Psoas muscle (tissue), 8 donors: ENCODE measurements at places on chromosomes 6 and 20. TPM values are rescaled to one million over a fixed set of nuclear protein-coding genes. Genes with fewer than 3 reads are reported as not detected.
A peak's percentile ranks its signal among the peaks of the same experiment; 100 is the strongest.

PDRG1 gene
- 7.8 TPM for total RNA-seq

FBXO30 gene
- total RNA-seq, result 11.3 TPM

DNA sequence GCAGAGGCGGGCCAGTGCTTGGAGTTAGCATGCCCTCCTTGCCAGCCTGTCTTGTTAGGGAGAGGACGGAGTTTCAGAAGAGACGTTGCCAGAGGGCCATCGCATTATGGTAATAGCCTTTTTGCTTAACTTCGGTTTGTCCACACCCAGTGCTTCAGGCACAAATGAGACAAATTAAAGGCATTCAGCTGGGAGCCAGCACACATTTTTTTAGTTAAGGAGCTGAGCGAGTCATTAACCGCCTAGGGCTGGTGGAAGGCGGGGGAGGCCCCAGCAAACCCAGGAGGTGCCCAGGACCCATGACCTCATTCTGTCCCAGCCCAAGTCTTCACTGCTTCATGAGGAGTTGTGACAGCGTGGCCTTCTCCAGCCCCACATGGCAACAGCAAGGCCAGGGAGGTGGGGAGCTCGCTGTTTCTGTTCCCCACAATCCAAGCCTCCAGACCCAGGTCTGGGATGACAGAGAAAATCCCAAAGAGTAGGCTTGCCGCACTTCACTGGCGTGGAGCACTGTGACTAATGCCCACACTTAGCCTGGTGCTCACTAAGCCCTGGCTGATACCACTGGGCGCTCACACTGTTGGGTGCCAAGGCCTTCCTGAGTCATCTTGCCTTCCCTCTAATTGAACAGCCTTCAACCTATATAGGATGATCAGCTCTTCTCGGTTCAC lies 237.1 kb downstream of the ANKRD60 start:
- no peak overlapping the region for H3K27ac ChIP-seq
- DNase-seq, result no peak
- H3K4me1 ChIP-seq, result no peaks in the 10 kb centered on the region
- H3K27me3 ChIP-seq, result no peaks in the 10 kb centered on the region

DNA sequence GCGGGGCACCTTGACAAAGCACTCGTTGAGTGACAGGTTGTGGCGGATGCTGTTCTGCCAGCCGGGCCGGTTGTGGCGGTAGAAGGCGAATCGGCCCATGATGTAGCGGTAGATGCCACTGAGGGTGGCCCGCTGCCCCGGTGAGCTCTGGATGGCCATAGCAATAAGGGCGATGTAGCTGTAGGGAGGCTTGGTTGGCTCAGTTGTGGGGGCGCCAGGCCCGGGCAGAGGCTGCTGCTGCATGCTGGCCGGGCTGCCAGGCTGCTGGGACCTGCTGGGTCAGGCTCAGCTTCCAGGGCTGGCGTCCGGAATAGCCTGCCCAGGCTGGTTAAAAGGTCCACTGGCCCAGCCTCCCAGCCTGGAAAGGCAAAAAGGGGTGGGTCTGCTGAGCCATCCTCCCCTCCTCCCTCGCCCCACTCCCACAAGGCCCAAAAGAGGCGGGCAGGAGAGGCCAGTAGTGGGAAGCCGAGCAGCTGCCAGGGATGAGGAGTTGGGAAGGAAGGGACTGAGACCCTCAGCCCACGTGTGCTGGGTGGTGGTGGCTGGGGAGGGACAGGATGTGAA lies at the start of gene FOXS1:
Gene FOXS1, minus strand, starts transcription at position 305 of the 564 bp plus-strand sequence. Its CDS starts 62 bp downstream, at position 243.
- DNase-seq, result peak; percentile 65
- H3K4me3 ChIP-seq, result peak within 1 kb of the TSS; percentile 53
- H3K27ac ChIP-seq, result peak within 1 kb of the TSS; percentile 36
- H3K36me3 ChIP-seq, result no peaks in the 10 kb centered on the region
- no peaks in the 10 kb centered on the region for H3K27me3 ChIP-seq

- H3K27me3 ChIP-seq, result no peaks in the 10 kb centered on the region
- no peak for DNase-seq
- H3K4me1 ChIP-seq, result peaks cover 3% of the 10 kb centered on the region
- no peaks in the 10 kb centered on the region for H3K36me3 ChIP-seq
These were observed 123.6 kb upstream of the SLC35B3 start for GRCh38 chr6:8558953-8559352.

GRCh38 chr6:72657407-72658197 lies 35.7 kb downstream of the KCNQ5 start:
- no peak overlapping the region for H3K4me3 ChIP-seq
- no peak overlapping the region for H3K27ac ChIP-seq
- no peaks in the 10 kb centered on the region for H3K36me3 ChIP-seq

- no peak overlapping the region for H3K4me3 ChIP-seq
- H3K36me3 ChIP-seq, result no peaks in the 10 kb centered on the region
- peak overlapping the region; percentile 34 for H3K27ac ChIP-seq
- H3K27me3 ChIP-seq, result no peaks in the 10 kb centered on the region
These were observed 70.1 kb downstream of the SLX4IP start for GRCh38 chr20:10504994-10505730.
